ENCODE measurements at places on chromosomes 5 and 9.
A peak's percentile ranks its signal among the peaks of the same experiment; 100 is the strongest.

- DNase-seq, result no peak
Measured at GRCh38 chr5:145715412-145715811, 119.7 kb downstream of the PRELID2 start.

DNA sequence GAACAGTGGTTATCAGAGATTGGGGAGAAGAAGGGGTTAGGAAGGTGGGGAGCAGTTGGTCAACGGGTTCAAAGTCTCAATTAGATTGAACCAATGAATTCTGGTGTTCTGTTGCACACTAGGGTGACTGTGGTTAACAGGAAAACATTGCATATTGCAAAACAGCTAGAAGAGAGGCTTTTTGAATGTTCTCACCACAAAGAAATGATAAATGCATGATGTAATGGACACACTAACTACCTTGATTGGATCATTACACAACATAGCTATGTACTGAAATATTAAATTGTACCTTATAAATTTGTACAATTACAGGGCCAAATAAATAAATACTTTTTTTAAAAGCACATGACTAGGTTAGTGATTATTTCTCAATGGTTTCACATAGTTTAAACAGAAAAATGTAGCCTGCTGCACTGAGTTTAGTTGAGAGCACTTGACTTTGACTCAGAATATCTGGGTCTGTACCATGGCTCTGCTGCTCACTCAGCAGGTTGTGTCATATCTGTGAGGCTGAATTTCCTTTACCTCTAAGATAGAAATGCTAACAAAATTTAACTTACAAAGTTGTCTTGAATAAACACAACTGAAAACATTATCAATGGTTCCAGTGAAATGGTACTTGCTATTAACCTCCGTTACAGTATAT, 30.4 kb downstream of the NUDT12 start:
- DNase-seq, result no peak

GRCh38 chr5:59193616-59194319, 610.9 kb downstream of the RAB3C start:
- peak; percentile 89 for DNase-seq

DNA sequence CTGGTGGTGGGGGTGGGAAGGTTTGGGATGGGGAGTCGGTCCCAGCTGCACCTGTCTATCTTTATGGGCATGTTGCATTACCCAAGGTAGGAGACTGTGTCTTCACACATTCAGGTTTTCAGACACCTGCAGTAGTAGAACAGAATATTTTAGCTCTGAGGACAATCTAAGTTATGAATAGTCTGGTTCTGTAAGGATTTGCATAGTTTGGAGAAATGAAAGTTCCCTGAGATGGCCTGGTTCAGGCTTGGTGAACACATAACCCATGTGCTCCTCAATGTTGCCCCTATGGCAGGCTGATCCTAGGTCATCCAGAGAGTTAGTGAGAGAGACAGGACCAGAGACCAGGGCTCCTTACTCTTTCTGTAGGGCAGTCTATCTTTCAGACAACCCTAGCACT, 20.7 kb downstream of the TNFSF8 start:
- no peak for DNase-seq

DNA sequence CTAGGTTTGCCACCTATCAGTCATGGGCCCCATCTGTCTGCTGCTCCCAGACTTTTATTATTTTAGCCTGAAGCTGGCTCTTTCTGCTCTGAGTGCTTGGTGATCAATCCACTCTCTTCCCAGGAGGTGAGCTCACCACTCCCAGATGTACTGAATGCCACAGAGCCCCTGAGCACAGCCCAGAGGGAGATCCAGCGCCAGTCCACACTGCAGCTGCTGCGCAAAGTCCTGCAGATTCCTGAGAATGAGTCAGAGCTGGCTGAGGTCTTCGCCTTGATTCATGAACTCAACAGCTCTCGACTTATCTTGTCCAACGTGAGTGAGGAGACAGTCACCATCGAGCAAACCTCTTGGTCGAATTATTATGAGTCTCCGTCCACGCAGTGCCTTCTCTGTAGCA, 36.0 kb downstream of the HMGXB3 start:
- DNase-seq, result peak; percentile 96

- no peak for DNase-seq
Measured at GRCh38 chr9:110252509-110253139, 3.7 kb downstream of the TXN start.

DNA sequence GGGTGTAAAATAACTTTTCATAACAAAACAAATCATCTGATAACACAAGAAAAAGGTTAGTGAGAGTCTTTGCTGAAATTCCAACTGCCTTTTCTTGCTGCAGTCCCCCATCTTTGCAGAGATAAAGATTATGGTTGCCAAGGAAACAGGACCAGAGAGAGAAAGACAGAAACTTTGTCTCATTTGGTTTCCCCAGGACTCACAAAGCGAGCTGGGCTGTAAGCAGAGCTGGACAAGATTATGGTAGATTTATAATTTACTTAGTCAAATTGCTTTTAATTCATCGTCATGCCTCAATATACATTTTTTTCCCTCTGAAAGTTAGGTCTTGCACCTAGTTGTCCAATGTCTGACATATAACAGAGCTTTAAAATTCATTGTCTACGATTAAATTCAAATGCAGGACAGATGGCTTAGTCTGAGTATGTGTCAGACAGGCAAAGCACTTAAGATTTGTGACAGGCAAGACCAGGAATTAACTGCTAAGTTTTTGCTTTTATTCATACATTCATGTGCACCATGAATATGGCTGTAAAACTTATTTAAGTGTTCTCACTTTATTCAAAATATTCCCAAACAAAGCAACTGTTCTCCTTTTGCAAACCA, 17.4 kb downstream of the ENC1 start:
- DNase-seq, result no peak

GRCh38 chr5:96043446-96043845, 81.8 kb upstream of the ELL2 start:
- no peak for DNase-seq

DNA sequence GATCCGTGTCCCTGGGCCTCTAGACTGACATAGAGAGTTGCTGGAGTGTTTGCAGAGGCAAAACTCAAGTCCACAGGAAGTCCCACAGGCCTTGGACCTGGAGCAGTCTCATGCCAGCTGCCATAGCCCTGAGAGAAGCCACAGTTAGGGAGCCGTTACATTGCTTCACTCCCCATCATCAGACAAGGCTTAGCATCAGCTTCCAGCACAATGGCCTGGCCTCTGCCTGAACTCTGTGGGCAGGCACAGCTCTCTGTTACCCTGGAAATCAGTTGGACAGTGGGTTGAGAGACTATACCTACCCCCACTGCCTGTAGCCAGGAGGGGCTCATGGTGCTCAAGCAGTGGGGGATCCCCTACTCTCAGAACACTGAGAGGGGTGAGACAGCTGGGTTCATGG, 16.2 kb upstream of the C9orf72 start:
- DNase-seq, result no peak

GRCh38 chr9:38360839-38361472, 31.5 kb upstream of the ALDH1B1 start:
- peak; percentile 54 for DNase-seq

- no peak for DNase-seq
Measured at GRCh38 chr5:124132843-124133242, 613.6 kb downstream of the ZNF608 start.

DNA sequence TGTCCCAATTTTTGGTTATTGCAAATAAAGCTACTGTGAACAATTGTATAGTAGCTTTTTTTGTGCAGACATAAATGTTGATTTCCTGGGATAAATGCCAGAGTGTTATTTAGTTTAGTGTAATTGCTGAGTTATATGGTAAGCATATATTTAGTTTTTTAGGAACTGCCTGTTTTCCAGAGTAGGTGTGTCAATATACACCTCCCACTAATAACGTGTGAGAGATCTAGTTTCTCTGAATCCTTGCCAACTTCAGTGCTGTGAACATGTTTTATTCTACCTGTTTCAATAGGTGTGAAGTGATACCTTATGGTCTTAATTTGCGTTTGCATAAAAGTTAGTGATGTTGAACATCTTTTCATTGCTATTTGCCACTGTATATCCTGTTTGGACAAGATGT, 9.1 kb upstream of the OR2S2 start:
- no peak for DNase-seq

- no peak for DNase-seq
Measured at GRCh38 chr5:139512786-139513390, 30.3 kb upstream of the STING1 start.

GRCh38 chr9:70013598-70014196, 30.0 kb upstream of the MAMDC2 start:
- no peak for DNase-seq

- no peak for DNase-seq
Measured at GRCh38 chr9:110444911-110445310, 107.2 kb upstream of the TXNDC8 start.

DNA sequence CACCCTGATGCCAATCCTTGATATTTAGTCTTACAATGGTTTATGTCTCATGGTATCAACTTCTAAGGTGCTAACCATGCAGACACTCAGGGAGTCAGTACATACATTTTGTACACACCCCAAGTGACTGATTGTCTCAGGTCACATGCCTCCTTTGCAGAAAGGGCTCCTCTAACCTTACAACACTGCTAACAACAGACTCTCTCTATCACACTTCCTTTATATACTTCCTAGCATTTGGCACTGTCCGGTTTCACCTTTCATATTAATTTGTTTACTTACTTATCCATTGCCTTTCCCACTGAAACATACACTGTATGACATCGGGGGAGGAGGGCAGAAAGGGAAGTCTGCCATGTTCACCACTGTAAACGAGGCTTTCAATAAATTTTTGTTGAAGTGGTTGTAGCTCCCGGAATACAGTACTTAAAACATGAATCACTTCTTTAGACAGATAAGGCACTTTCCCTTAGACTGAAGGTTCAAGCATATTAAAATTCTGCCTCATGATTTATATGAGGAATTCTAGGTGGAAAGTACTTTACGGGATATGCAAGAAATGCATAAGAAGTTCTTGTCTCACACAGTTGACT, 20.6 kb downstream of the EMB start:
- no peak for DNase-seq

GRCh38 chr5:159752622-159753275, 163.5 kb upstream of the ADRA1B start:
- DNase-seq, result no peak
